Globus pallidus (tissue), 1 donor: ENCODE measurements at places on chromosomes 3 and 15.

- no peak for DNase-seq
These were observed 98.4 kb downstream of the VGLL4 start for GRCh38 chr3:11545186-11545851.

DNA sequence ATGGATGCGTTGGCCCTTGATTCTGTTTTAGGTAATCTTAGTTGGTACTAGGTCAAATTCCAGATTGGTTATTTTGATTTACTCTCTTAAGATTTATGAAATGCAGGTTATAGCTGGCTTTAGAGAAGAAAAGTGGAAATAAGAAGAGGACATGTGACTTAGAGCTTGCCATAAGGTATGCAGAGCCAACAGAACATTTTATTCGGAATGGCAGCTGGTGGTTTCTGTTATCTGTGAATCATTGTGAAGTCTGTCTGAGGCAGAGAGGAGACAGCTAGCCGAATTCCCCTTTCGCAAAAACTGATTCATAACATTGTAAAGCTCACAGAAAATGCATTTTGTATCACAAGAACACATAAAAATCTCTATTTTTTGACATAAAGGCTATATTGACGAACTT is 82.1 kb downstream of the FILIP1L start:
- no peak for DNase-seq

DNA sequence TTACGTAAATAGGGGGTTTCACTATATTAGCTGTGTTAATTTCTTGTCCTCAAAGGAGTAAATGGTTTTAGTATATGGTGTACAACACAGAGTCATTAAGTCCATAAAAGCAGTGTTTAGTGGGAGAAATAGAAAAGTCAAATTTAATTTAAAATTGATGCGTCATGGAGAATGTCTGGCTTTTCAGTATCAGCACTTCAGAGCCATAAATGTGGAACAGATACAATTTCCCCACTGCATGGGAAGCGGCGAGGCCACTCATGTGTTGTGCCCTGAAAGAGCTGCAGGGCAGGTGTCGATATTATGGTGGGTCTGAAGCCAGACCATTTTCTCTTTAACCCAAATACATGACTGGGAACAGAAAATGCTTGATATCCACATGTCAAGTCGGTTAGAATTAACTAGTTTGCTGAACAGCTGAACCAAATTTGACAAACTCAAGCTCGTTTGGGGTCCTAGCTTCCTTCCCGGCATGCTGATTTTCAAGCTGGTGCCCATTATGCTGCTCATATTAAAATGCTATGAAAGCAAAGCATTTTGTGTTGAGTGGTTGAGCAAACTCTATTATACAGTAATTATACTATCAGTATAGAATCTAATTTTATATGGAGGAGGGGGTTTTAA is 364.6 kb upstream of the TBL1XR1 start:
- DNase-seq = no peak

GRCh38 chr3:32391643-32392535 is at the start of gene CMTM7:
TSS of gene CMTM7 (plus strand) at chr3:32391853. CDS start at chr3:32391907, 54 bp downstream.
- no peak for DNase-seq

DNA sequence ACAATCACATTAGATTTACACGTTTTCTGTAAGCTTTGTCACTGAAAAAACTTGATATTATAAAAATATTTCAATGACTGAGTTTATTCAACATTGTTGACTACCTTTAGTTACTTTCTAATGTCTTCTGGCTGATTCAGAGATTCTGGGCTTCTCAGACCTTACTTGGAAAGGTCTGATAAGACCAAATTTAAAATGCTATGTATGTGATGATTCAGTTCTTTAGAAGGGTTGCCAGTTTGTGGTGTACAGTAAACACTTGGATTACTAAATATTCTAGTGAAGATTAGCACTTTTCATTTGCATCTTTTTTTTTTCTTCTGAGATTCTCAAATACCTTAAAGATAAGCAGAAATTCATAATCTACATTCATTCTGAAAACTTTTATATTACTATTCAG is 49.8 kb downstream of the SGO1 start:
- DNase-seq = no peak

DNA sequence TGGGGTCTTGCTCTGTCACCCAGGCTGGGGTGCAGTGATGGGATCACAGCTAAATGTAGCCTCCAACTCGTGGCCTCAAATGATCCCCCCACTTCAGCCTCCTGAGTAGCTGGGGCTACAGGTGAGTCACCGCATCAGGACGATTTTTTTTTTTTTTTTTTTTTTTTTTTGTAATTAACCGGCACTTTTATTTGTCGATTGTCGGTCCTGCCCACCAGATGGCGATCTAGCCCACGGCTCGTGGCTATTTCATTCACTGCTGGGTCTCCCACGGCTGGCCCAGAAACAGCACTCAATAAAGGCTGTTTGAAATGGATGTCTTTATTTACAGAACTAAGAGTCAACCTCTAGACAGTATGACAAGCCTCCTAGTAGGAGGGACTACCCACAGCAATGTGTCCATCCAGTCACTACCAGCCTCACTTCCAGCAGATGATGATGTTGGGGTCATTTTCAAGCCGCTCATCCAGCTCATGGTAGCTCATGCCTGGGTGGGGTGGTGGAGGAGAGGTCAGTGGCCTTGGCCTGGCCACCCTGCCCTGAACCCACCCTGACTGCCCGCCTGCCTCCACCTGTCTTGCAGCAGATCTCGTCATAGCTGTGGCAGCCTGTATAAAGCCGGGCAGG is 1.8 kb upstream of the ZMYND10 start:
- DNase-seq = peak; percentile 62

DNA sequence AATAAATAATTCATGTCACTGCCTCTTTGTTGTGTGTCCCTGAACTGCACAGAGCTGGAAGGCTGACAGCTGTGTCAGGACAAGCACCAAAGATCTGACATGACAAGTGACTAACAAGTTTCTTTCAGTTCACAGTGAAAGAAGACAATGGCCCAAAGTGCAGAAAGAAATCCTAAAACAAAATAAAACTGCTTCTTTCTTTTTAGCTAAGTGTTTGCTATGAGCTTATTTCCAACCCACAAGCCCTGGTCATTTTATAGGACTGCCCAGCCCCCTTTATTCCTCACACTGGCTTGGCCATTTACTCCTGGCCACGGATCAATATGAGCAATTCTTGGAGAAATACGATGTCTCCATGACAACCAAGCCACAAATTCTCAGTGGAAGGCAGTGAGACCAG is 238.5 kb downstream of the WDR72 start:
- DNase-seq = peak; percentile 39

DNA sequence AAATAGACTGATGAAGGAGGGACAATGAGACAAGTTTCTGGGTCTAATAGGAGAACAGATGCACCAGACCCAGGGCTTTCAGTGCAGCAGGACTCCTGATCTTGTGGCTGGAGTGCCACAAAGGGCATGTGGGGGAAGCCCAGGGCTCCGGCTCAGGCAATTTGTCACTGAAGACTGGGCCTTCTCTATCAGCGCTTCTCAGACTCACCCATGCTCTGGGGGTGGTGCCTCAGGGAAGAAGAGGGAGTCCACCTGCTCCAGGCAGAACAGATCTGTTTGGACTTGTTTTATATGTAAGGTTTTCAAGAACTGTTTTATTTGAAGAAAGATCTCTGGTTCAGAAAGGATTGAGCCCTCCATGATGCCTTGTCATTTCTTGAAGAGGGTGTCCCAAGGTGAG is 112.4 kb upstream of the TLE3 start:
- DNase-seq = no peak

GRCh38 chr3:64390893-64391292 is 165.6 kb upstream of the PRICKLE2 start:
- no peak for DNase-seq

GRCh38 chr15:27238209-27238608 is 267.2 kb downstream of the GABRG3 start:
- no peak for DNase-seq

DNA sequence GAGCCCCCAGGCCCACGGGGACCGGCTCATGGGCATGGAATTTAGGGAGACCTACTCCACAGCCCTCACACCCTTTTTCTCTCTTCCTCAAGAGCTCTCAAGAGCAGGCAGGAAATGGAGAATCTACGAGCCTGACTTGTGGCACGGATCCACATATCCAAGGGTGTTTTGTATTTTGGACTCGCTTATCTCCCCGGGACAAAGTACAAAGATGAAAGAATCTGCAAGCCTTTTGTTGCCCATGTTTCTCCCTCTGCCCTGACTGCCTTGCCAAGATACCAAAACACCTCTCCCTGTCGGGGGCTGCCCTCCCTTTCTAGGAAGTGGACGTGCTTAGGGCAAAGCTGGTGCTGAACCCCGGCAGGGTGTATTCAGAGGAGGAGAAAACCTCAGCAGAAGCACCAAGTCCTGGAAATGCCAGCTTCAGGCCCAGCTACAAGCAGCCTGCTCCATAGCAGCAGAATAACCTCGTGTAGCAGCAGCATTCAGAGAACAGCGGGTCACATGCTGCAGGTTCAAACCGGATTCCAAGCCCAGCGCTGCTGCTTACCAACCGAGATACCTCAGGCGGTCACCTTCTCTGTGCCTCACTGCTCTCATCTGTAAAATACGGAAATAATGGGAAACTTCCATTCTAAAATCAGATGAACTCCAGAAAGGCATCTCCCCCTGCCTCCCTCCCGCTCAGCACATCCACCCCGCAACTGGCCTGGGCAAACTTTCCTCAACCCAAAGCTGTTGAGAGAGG is 35.2 kb downstream of the DNASE1L3 start:
- DNase-seq = no peak

- DNase-seq = no peak
These were observed 116.5 kb downstream of the LPP start for GRCh38 chr3:188270423-188270972.

- no peak for DNase-seq
These were observed 438.2 kb upstream of the PROK2 start for GRCh38 chr3:72223116-72223515.

DNA sequence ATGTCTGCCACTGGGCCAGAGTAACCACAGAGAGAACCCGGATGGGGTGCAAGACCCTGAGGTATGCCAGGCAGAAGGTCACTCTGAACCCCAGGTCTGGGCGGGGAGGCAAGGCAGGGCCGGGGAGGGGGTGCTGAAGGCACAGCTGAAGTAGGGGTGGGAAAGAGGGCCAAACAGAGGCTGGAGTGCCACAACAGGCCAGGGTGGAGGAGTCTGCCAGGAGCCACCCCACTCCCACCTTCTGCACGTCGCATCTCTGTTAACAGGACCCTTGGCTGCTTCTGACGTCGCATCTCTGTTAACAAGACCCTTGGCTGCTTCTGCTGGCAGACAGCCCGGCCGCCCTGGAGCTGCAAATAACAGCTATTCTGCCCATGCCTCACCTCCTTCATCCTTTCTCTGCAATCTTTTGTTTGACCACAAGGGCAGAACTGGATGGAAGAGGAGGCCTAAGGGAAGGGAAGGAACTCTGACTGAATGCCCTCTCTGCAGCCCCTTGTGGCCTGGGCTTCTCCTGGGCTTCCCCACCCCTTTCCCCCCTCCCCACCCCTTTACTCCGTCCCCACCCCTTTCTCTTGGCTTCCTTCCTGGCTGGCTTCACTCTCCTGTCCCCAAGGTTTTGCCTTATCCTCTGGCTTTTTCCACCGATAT is 20.6 kb upstream of the FBLN2 start:
- no peak for DNase-seq

DNA sequence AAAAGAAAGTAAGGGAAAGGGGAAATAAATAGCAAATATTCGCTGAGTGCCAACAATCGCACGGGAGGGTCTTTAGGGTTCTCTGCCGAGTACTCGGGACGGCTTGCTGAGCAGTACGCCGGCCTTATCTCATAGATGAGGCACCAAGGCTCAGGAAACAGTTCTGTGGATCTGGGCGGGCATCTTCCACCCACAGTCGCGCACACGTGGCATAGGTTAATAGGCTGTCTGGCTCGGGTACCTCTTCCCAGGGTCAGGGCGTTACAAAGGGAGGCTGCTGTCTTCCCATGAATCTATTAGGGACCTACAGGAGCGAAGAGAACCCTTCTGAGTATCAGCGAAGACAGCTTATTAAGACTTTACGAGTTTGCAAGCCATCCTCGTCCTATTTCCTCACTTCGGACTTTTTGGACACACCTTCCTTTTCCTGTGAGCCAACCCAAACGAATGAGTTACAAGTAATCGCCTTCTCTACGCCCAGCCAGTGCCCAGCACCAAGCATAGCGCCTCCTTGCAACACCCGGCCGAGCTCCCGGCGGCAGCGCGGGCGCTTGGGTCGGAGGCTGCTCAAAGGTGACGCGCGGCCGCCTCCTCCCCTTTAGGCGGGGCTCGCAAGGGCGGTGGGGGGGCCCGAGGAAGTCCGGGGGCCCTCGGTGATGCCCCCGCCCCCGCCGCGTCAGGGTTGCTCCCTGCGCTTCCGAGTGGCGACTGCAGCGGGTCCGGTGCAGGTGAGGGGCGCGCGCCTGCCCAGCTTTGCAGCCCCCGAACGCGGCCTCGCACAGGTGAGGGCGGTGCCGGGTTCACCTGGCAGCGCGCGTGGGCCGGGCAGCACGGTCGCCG is at the start of gene MCTP2:
Gene MCTP2, plus strand, starts transcription at position 679 of the 840 bp plus-strand sequence. CDS start 66,705 bp downstream, outside the sequence.
- DNase-seq = no peak

- no peak for DNase-seq
These were observed 891.9 kb upstream of the CADM2 start for GRCh38 chr3:84066915-84067314.

GRCh38 chr3:98445949-98446406 is 17.0 kb upstream of the OR5K1 start:
- DNase-seq = no peak

- no peak for DNase-seq
These were observed 71.9 kb upstream of the MBNL1 start for GRCh38 chr3:152196782-152197181.

- DNase-seq = no peak
These were observed 20.4 kb downstream of the FAH start for GRCh38 chr15:80173022-80173759.

DNA sequence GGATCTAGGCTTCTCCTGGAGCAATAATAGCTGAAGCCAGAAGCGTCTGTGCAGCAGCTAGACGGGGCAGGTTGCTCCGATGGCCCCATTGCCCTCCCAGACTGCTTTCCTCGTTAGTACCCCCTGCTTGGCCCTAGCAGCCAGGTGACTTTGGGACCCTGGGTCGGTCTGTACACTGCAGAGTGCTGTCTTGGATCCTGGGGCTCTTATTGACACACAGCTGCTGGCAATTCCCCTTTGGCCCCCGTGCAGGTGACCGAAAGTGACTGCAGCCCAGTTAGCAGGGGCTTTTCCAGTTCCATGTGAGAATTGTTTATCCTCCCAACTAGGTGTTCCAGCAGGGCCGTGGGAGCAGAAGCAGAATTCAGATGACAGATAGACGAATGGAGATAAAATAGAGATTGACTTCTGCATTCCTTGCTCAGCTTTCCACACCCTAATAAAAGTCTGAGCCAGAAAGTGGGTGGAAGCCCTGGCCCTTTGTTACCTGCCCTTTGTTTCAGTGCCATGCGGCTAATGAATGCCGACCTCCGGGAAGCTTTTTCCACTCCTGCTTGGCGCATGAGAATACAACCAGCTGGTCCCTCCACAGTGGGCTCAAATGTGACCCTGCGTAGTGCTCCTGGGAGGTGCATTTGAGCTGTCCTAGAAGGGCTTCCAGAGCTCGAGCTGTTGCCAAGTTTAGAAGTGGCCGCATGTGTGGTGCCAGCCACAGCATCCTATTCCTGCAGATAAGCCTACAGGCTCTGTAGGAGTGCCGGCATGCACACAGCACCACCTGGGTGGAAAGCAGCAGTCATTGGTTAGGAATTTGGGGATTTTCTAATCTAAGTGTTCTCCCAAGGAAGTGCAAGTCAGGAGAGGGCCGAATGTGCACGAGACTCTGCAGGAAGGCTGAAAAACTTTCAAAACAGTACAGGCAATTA is 94.4 kb downstream of the SLCO3A1 start:
- DNase-seq = no peak
